ENCODE measurements at places on chromosomes 5 and 9.

- H3K4me3 ChIP-seq = no peak overlapping the region
- peaks cover 2% of the 10 kb centered on the region for H3K27me3 ChIP-seq
- H3K4me1 ChIP-seq = no peaks in the 10 kb centered on the region
- H3K27ac ChIP-seq = no peak overlapping the region
These were observed 7.6 kb downstream of the IFNB1 start for GRCh38 chr9:21070171-21070571.

- H3K36me3 ChIP-seq = peaks cover 7% of the 10 kb centered on the region
- peaks cover 7% of the 10 kb centered on the region for H3K4me1 ChIP-seq
- no peak overlapping the region for H3K4me3 ChIP-seq
- H3K27me3 ChIP-seq = no peaks in the 10 kb centered on the region
These were observed 28.5 kb downstream of the TBC1D2 start for GRCh38 chr9:98226957-98227356.

DNA sequence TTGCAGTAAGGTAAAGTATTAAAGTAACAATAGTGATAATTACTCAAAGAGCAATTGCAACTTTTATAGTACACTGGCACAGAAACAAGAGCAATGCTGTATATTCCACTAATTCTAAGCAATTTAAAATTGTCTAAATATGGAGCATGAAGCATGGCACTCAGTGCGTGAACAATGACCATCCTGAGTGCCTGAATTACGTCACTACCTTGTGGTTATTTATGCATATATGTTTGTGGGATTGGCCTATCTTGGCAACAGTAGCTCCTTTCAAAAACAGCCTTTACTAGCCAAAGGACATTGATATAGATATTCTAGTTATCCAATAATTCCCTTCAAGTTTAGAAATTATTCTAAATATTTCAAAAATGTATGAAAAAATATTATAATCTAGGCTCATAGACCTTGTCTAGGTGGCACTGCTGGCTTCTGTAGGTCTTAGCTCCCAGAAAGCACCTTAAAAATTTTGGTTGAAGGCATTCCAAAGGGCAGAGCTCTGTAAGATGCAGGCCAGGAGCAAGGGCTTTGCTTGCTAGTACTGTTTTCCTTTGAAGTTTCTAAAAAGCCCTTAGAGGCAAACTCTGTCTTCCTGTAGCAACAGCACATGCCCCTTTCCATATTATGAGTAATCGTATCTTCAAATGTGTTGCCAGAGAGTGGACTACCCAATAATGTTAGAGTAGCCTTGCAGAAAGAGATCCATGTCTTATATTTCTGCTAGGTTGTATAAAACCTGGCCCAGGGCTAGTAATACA, 719.3 kb downstream of the NR2F1-AS1 start:
- no peak overlapping the region for H3K27ac ChIP-seq
- no peak overlapping the region for H3K4me3 ChIP-seq
- no peaks in the 10 kb centered on the region for H3K27me3 ChIP-seq
- no peaks in the 10 kb centered on the region for H3K4me1 ChIP-seq
- no peak for DNase-seq
- no peaks in the 10 kb centered on the region for H3K36me3 ChIP-seq

- peaks cover 22% of the 10 kb centered on the region for H3K4me1 ChIP-seq
- H3K4me3 ChIP-seq = peak overlapping the region; percentile 19
These were observed 2.9 kb upstream of the ICE1 start for GRCh38 chr5:5419291-5420210.

Measured in T-helper 17 cell (primary cell).